Foreskin melanocyte (primary cell): ENCODE measurements at places on chromosomes 6 and 20.

DNA sequence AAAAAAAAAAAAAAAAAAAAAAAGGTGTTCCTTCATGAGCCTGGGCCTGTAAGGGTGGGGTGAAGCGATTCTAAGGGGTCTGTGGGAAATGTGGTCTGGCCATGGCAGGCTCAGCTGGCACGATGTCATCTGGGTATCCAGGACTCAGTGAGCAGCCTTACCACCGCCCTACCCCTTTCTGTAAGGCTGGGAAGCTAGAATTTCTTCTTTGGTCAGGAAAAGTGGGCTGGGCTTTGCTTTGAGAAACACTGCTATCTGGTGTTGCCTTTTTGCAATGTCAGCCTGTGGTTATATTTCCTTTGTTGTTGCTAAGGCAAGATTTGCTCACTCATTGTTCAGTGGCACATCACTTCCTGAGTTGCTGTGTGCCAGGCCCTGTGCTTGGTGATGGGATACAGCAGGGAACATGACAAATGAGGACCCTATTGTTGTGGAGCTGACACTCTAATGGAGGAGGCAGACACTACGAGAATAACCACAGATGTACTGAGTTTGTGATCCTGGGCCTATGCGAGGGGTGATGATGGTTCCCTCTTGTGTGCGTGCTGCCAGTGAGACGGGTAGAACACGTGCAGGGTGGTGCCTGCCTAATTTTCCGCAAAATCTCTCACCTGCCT is 45.9 kb upstream of the ZNFX1 start:
- peak; percentile 67 for DNase-seq

DNA sequence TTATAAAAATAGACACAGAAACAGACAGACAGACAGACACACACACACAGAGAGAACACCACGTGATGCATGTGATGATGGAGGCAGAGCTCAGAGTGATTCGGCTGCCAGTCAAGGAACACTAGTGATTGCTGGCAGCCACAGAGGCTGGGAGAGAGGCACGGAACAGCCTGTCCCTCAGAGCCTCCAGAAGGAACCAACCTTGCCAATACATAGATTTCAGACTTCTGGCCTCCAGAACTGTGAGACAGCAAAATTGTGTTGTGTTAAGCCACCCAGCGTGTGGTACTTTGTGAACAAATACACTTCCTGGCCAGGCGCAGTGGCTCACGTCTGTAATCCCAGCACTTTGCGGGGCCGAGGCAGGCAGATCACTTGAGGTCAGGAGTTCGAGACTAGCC is 9.5 kb upstream of the PARD6B start:
- no peak for DNase-seq

DNA sequence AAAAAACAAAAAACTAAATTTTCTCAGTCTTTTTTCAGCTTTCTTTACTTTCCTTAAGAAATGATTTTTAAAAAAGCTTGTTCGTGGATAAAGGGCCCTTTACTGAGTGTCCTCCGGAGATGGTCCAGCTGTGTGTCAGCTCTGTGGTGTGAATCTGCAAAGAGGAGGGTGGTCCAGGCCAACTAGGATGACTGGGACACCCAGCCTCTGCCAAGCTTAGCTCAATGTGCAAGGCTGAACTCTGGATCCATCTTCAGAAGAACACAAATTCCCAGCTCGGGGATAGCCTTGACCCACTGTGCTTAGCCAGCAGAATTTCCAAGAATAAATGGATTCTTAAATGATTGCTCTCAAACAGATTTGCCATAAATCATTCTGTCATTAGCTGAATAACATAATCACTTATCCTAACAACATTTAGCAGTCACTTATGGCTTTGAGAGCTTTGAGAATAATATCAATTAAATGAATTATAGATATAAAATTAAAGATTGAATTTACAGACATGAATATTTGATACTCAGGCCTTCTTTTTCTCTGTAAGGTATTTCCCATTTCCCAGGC is 14.2 kb upstream of the CALHM5 start:
- DNase-seq, result no peak

- no peak for DNase-seq
Measured at GRCh38 chr6:74073429-74073828, 377.4 kb downstream of the CD109 start.

DNA sequence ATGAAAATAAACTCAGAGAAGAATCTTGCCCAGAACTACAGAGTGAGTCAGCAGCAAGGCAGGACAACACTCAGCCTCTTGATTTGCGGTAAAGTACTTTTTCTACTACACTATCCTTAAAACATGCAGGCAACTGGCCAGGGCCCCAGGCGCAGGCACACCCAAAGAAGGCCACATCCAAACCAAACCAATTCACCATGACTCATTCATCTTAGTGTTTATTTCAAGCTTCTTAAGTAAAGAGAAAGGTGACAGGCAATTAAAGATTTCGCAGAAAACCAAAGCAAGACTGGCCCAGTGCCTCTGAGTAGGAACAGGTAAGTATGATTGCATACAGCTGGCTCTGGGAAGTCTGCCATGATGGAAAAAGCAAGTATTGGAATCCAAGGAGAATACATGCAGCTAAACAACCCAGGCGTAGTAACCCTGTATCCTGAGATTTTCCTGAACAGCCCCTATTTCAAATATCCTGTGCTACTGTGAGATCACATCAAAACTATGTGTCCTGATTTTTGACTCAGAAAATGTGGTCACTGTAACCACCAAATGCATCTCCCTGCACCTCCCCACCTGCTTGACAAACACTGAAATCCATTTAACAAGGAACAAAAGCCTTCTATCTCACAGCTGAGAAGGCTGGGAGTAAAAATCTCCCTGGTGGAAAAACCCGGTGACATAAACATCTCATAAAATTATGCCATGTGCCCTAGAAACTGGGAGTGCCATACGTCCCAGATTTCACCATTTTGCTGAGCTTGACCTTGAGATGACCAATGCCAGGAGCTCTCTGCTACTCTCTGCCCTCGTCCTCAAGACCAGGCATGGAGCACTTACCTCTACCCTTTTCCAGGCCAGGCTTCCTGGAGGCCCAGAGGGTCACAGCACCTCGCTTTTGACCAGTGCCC is 12.4 kb downstream of the WFDC3 start:
- DNase-seq, result peak; percentile 88

DNA sequence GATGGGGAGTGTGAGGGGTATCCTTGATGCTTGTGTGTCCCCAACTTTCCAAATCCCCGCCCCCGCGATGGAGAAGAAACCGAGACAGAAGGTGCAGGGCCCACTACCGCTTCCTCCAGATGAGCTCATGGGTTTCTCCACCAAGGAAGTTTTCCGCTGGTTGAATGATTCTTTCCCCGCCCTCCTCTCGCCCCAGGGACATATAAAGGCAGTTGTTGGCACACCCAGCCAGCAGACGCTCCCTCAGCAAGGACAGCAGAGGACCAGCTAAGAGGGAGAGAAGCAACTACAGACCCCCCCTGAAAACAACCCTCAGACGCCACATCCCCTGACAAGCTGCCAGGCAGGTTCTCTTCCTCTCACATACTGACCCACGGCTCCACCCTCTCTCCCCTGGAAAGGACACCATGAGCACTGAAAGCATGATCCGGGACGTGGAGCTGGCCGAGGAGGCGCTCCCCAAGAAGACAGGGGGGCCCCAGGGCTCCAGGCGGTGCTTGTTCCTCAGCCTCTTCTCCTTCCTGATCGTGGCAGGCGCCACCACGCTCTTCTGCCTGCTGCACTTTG is at the start of gene TNF:
TNF (plus strand) TSS at position 231 of the 567 bp plus-strand sequence; CDS start at position 408, 177 bp downstream.
- no peak for DNase-seq

- DNase-seq, result peak; percentile 4
Measured at GRCh38 chr6:168355716-168356522, 36.3 kb upstream of the DACT2 start.
